ENCODE measurements at places on chromosomes 1 and 21. TPM values are rescaled to one million over a fixed set of nuclear protein-coding genes. Genes with fewer than 3 reads are reported as not detected.
A peak's percentile ranks its signal among the peaks of the same experiment; 100 is the strongest.

DNA sequence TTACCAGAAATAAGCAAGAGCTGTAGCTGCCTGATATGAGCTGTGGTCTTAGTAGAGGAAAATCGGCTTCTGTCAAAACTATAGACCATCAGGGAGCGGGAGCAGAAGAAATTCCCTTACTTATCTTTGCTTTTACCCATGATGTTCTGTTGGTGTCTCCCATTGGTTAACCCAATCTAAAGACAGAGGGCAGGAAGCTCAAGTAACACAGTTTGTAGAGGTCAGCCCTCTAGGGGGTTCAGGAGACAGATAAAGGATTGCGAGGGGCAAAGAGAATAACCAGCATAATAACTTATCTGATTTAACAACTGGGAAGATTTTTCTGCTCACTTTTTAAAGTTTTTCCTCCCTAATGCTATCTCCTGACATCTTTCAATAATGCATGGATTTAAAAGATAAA is 142.4 kb downstream of the NTMT2 start:
- no peaks in the 10 kb centered on the region for H3K36me3 ChIP-seq
- no peak overlapping the region for H3K27ac ChIP-seq
- no peak overlapping the region for H3K4me3 ChIP-seq
- DNase-seq: no peak

- no peaks in the 10 kb centered on the region for H3K27me3 ChIP-seq
- no peaks in the 10 kb centered on the region for H3K36me3 ChIP-seq
- peak; percentile 90 for DNase-seq
- H3K4me3 ChIP-seq: peak within 1 kb of the TSS; percentile 82
- H3K4me1 ChIP-seq: peaks cover 43% of the 10 kb centered on the region
- peak within 1 kb of the TSS; percentile 90 for H3K27ac ChIP-seq
Observed at GRCh38 chr1:206684478-206685333, at the start of gene MAPKAPK2. Gene MAPKAPK2 (plus strand): TSS chr1:206684905. CDS start chr1:206685230, 325 bp downstream.

GRCh38 chr1:15226388-15227255 is 20.4 kb upstream of the FHAD1 start:
- H3K27ac ChIP-seq: no peak overlapping the region
- no peaks in the 10 kb centered on the region for H3K36me3 ChIP-seq
- H3K4me1 ChIP-seq: no peaks in the 10 kb centered on the region
- no peaks in the 10 kb centered on the region for H3K27me3 ChIP-seq

GRCh38 chr1:172978595-172978994 is 72.1 kb downstream of the TNFSF18 start:
- no peak overlapping the region for H3K4me3 ChIP-seq
- no peak overlapping the region for H3K27ac ChIP-seq
- H3K4me1 ChIP-seq: no peaks in the 10 kb centered on the region
- no peak for DNase-seq
- H3K36me3 ChIP-seq: no peaks in the 10 kb centered on the region
- H3K27me3 ChIP-seq: no peaks in the 10 kb centered on the region

DNA sequence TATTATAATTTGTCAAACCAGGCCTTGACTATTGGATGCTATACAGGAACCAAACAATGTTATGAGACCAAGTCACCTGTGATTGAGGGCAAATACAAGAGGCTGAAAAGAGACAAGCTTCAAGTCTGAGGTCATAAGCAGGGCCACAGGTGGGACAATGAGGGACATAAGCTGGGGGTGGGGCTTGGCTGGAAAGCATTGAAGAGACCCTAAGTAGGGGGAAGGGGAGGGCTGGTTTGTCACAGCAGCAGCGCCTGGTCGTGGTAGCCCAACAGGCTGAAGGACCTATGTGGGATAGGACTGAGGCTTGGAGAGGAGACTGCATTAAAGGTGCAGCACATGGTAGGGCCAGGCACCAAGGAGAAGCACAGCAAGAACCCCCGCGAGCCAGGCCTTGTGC is 17.9 kb downstream of the HMGN2 start:
- no peak overlapping the region for H3K4me3 ChIP-seq
- no peaks in the 10 kb centered on the region for H3K4me1 ChIP-seq
- H3K36me3 ChIP-seq: no peaks in the 10 kb centered on the region

DNA sequence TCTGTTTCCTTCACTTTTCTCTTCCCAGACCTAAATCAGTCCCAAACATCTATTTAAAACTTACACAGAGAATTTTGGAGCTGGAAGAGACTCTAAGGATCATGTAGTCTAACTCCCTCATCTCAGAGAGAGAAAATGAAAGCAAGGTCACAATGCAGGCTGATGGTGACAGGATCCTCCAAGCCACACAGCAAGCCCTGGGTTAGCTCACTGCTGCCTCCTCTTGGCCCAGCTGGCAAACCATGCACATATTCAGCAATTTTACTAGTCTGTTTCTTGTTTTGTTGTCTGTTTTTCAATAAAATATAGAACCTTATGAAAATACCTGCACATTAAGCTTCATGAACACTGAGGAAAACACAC is 27.7 kb upstream of the LY9 start:
- DNase-seq: peak; percentile 30
- H3K27ac ChIP-seq: no peak overlapping the region
- H3K4me3 ChIP-seq: no peak overlapping the region
- H3K4me1 ChIP-seq: no peaks in the 10 kb centered on the region

DNA sequence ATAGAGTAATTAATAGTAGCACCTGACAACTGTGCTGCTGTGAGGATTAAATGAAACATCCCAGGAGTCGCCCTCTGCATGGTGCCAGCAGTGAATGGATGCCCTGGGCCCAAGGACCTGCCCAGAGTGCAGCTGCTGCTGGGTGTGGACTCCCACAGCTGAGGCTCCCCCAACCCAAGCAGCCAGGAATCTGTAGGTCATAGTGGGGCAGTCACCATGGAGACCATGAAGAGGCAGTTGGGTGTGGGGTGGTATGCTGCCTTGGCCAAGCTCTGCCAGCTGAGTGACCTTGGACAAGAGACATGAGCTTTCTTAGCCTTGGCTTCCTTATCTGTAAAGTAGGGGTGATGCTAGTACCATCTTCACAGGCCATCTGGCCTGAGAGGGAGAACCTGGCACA is 9.4 kb downstream of the OLIG2 start:
- peaks cover 50% of the 10 kb centered on the region for H3K27me3 ChIP-seq
- no peaks in the 10 kb centered on the region for H3K36me3 ChIP-seq
- H3K4me3 ChIP-seq: no peak overlapping the region
- H3K4me1 ChIP-seq: no peaks in the 10 kb centered on the region

GRCh38 chr1:233916706-233917105 is 12.2 kb downstream of the SLC35F3 start:
- H3K4me1 ChIP-seq: no peaks in the 10 kb centered on the region
- no peaks in the 10 kb centered on the region for H3K36me3 ChIP-seq

- H3K27me3 ChIP-seq: no peaks in the 10 kb centered on the region
- H3K4me3 ChIP-seq: peak overlapping the region; percentile 72
- H3K36me3 ChIP-seq: no peaks in the 10 kb centered on the region
Observed at GRCh38 chr1:19643121-19643520, 990 bp upstream of the NBL1 start.

GRCh38 chr21:29125191-29125590 is 5.3 kb upstream of the MAP3K7CL start:
- DNase-seq: no peak
- no peak overlapping the region for H3K27ac ChIP-seq
- no peaks in the 10 kb centered on the region for H3K36me3 ChIP-seq
- no peaks in the 10 kb centered on the region for H3K27me3 ChIP-seq
- no peaks in the 10 kb centered on the region for H3K4me1 ChIP-seq
- no peak overlapping the region for H3K4me3 ChIP-seq

- DNase-seq: peak; percentile 86
- peak overlapping the region; percentile 93 for H3K27ac ChIP-seq
- no peaks in the 10 kb centered on the region for H3K27me3 ChIP-seq
- H3K4me3 ChIP-seq: no peak overlapping the region
- no peaks in the 10 kb centered on the region for H3K36me3 ChIP-seq
Observed at GRCh38 chr1:91827087-91827458, 58.9 kb downstream of the TGFBR3 start.

GRCh38 chr21:42148097-42148496 is 70.8 kb upstream of the ABCG1 start:
- DNase-seq: no peak
- no peaks in the 10 kb centered on the region for H3K4me1 ChIP-seq
- no peak overlapping the region for H3K4me3 ChIP-seq
- no peaks in the 10 kb centered on the region for H3K27me3 ChIP-seq
- H3K27ac ChIP-seq: no peak overlapping the region

GRCh38 chr1:2316451-2316961 is 74.8 kb downstream of the MORN1 start:
- H3K27ac ChIP-seq: no peak overlapping the region
- no peaks in the 10 kb centered on the region for H3K27me3 ChIP-seq
- no peaks in the 10 kb centered on the region for H3K36me3 ChIP-seq
- peaks cover 90% of the 10 kb centered on the region for H3K4me1 ChIP-seq

- peaks cover 17% of the 10 kb centered on the region for H3K4me1 ChIP-seq
- H3K36me3 ChIP-seq: peaks cover 47% of the 10 kb centered on the region
- no peak for DNase-seq
- no peak overlapping the region for H3K27ac ChIP-seq
Observed at GRCh38 chr1:168079761-168080160, 57.0 kb downstream of the GPR161 start.

DNA sequence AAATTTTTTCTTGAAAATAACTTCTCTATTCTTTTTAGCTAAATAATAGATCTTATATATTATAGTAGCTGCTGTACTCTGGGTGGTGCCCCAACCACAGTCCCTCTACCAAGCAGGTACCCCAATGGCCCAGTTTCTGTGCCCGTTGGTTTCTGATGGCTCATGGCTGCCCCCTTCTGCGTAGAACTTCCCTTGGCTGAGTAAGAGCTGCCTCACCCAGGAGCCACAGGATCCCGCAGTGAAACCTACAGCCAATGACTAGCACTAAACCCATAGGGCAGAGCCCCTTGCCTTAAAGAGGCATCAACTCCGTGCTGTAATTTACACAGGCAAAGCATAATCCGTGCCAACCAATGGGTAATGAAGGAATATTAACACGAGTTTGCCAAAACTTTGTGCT is 247.5 kb downstream of the USH2A start:
- no peak overlapping the region for H3K27ac ChIP-seq
- H3K4me3 ChIP-seq: no peak overlapping the region
- no peaks in the 10 kb centered on the region for H3K4me1 ChIP-seq
- H3K27me3 ChIP-seq: no peaks in the 10 kb centered on the region
- no peaks in the 10 kb centered on the region for H3K36me3 ChIP-seq

- peaks cover 15% of the 10 kb centered on the region for H3K4me1 ChIP-seq
- no peak overlapping the region for H3K4me3 ChIP-seq
- H3K27me3 ChIP-seq: peaks cover 26% of the 10 kb centered on the region
- no peaks in the 10 kb centered on the region for H3K36me3 ChIP-seq
Observed at GRCh38 chr1:207453710-207454045, 450 bp upstream of the CR2 start.

DNA sequence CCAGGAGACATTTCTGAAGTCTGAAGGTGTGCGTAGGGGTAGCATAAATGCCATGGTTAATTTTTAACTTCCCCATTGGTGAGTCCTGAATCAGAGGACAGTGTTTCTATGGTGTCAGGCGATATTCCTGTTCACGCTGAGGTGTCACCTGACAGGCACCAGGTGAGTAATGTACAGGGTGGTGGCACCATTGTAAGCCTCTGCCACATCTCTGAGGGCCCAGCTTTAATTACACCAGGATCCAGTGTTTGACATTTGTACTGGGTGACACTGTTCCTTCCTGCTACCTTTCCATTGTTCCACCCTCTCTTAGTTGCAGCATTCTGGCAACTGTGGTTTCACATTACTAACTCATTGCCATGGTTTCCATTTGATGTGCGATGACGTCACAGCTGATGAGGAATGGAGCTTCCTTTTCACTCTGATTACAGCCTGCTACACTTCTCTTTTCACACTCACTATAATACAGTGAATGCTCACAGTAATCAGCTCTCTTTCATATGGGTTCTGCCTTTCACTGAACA is 40.6 kb upstream of the MARK1 start:
- H3K27me3 ChIP-seq: no peaks in the 10 kb centered on the region
- DNase-seq: no peak
- H3K27ac ChIP-seq: no peak overlapping the region
- no peak overlapping the region for H3K4me3 ChIP-seq
- H3K36me3 ChIP-seq: no peaks in the 10 kb centered on the region

- H3K36me3 ChIP-seq: no peaks in the 10 kb centered on the region
- H3K27me3 ChIP-seq: no peaks in the 10 kb centered on the region
- DNase-seq: no peak
Observed at GRCh38 chr1:170166518-170167180, 20.9 kb downstream of the NTMT2 start.

DNA sequence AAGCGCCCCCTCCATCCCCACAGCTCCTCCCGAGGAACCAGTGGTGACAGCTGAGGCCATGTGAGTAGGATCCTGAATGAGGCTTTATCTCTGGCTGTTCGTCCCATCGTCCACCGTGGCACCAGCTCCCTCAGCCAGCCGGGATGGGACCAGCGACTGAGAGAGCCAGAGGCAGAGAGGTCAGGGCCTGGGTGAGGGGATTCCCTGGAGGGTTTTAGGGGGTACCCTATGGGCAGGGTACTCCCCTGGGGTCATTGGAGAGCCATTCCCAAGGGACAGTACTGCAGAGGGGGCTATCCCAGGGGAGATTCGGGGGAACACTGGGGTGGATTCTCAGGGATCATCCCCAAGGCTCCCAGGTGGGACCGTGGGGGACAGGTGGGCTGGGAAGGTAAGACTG is 2.4 kb downstream of the TMEM125 start:
- no peak for DNase-seq
- H3K27ac ChIP-seq: no peak overlapping the region
- no peaks in the 10 kb centered on the region for H3K4me1 ChIP-seq
- no peaks in the 10 kb centered on the region for H3K36me3 ChIP-seq
- no peaks in the 10 kb centered on the region for H3K27me3 ChIP-seq
- no peak overlapping the region for H3K4me3 ChIP-seq

- H3K36me3 ChIP-seq: no peaks in the 10 kb centered on the region
- H3K4me3 ChIP-seq: no peak overlapping the region
- peaks cover 20% of the 10 kb centered on the region for H3K27me3 ChIP-seq
- H3K27ac ChIP-seq: no peak overlapping the region
- no peaks in the 10 kb centered on the region for H3K4me1 ChIP-seq
Observed at GRCh38 chr1:20405893-20406604, 80.0 kb downstream of the CAMK2N1 start.

GRCh38 chr1:172897738-172898137 is 153.0 kb downstream of the TNFSF18 start:
- no peaks in the 10 kb centered on the region for H3K4me1 ChIP-seq
- H3K36me3 ChIP-seq: no peaks in the 10 kb centered on the region
- no peak for DNase-seq

KIF26B gene
- 2.3 TPM for total RNA-seq

BATF3 gene
- 0.71 TPM for total RNA-seq

PLA2G2F gene
- total RNA-seq: not detected

LEPR gene
- 11.6 TPM for total RNA-seq

TEX38 gene
- total RNA-seq: not detected

GUCA2B gene
- not detected for total RNA-seq

PYCR2 gene
- 65.1 TPM for total RNA-seq

SLAMF8 gene
- 2.1 TPM for total RNA-seq

GNG4 gene
- not detected for total RNA-seq

TRABD2B gene
- total RNA-seq: 0.59 TPM

HTR6 gene
- not detected for total RNA-seq

ZNF644 gene
- total RNA-seq: 45.9 TPM

CELA2B gene
- total RNA-seq: not detected

RGS13 gene
- not detected for total RNA-seq

CLCN6 gene
- 16.0 TPM for total RNA-seq

AMPD1 gene
- total RNA-seq: not detected
